Natural killer cell treated with Interleukin-12 subunit alpha and Interleukin-12 subunit beta and Interleukin-15 and Interleukin-18, amount 100 ng/mL, for 72 hours (primary cell): ENCODE measurements at places on chromosomes 11 and 22.
A peak's percentile ranks its signal among the peaks of the same experiment; 100 is the strongest.

GRCh38 chr11:32829680-32830412, at the start of gene PRRG4:
PRRG4 (plus strand) TSS chr11:32829927; CDS start chr11:32830530, 603 bp downstream.
- peak within 1 kb of the TSS; percentile 89 for H3K4me3 ChIP-seq

- no peak overlapping the region for H3K27ac ChIP-seq
- no peak overlapping the region for H3K4me3 ChIP-seq
- peaks cover 5% of the 10 kb centered on the region for H3K36me3 ChIP-seq
- no peaks in the 10 kb centered on the region for H3K4me1 ChIP-seq
- H3K27me3 ChIP-seq: no peaks in the 10 kb centered on the region
- no peak for DNase-seq
These were observed 99.2 kb downstream of the C11orf65 start for GRCh38 chr11:108368134-108368533.

GRCh38 chr11:28763876-28764275, 655.7 kb downstream of the METTL15 start:
- H3K27me3 ChIP-seq: no peaks in the 10 kb centered on the region
- DNase-seq: no peak

GRCh38 chr22:25390297-25391240, 171.1 kb downstream of the CRYBB2 start:
- no peaks in the 10 kb centered on the region for H3K36me3 ChIP-seq
- peaks cover 26% of the 10 kb centered on the region for H3K4me1 ChIP-seq
- no peak overlapping the region for H3K27ac ChIP-seq
- no peak for DNase-seq
- no peak overlapping the region for H3K4me3 ChIP-seq

DNA sequence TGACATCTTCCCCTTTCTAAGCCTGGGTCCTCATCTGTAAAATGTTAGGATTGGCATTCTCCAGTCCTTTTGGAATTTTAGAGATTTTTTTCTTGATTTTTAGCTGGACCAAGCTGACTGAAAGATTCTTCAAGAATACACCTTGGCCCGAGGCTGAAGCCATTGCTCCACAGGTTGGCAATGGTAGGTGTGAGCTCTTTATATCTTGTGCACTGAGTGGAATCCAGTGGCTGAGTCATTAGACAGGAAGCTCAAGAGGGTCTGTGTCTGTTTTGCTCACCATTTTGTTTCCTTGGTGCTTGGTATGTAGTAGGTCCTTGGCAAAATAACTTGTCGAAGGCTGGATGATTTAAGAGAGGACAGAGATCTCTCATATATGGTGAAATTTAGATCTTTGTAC, 6.2 kb downstream of the EIF3L start:
- H3K27ac ChIP-seq: no peak overlapping the region
- no peak overlapping the region for H3K4me3 ChIP-seq
- no peak for DNase-seq
- peaks cover 49% of the 10 kb centered on the region for H3K36me3 ChIP-seq
- peaks cover 35% of the 10 kb centered on the region for H3K4me1 ChIP-seq

- H3K4me1 ChIP-seq: no peaks in the 10 kb centered on the region
- H3K4me3 ChIP-seq: no peak overlapping the region
- no peak for DNase-seq
- peaks cover 26% of the 10 kb centered on the region for H3K36me3 ChIP-seq
These were observed 82.3 kb downstream of the BTBD10 start for GRCh38 chr11:13380731-13381130.

DNA sequence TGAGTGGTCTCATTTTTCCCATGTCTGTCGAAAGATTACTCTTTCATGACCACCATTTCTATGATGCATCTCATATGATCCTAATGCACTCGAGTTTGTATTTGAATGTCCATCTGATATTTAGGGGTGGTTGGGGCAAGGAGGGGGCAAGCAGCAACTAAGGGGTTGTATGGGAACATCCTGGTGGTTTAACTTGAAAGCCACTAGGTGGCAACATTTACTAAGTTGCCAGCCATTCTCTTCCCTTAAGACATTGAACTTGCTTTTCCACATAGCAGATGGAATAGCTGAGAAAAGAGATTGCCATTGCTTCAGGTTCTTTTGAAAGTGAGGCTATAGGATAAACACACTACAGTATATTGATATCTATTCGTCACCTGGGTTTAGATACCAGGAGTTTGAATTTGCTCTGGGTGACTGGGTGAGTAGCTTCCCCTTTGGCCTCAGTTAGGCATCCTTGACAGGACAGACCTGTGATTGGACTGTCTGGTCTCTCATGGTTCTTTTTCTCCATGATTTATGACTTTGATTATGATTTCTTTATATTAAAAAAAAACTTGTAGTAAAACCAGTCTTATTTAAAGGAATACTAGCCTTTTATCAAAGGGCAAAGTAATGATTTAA, 32.4 kb downstream of the NF2 start:
- H3K4me1 ChIP-seq: peaks cover 39% of the 10 kb centered on the region
- peaks cover 5% of the 10 kb centered on the region for H3K36me3 ChIP-seq
- H3K27ac ChIP-seq: no peak overlapping the region
- H3K27me3 ChIP-seq: no peaks in the 10 kb centered on the region
- DNase-seq: no peak
- no peak overlapping the region for H3K4me3 ChIP-seq

- H3K27me3 ChIP-seq: peaks cover 43% of the 10 kb centered on the region
- no peak for DNase-seq
- no peak overlapping the region for H3K4me3 ChIP-seq
- H3K27ac ChIP-seq: no peak overlapping the region
- H3K36me3 ChIP-seq: peaks cover 6% of the 10 kb centered on the region
These were observed 827 bp downstream of the PHF21B start for GRCh38 chr22:45008751-45009605.

DNA sequence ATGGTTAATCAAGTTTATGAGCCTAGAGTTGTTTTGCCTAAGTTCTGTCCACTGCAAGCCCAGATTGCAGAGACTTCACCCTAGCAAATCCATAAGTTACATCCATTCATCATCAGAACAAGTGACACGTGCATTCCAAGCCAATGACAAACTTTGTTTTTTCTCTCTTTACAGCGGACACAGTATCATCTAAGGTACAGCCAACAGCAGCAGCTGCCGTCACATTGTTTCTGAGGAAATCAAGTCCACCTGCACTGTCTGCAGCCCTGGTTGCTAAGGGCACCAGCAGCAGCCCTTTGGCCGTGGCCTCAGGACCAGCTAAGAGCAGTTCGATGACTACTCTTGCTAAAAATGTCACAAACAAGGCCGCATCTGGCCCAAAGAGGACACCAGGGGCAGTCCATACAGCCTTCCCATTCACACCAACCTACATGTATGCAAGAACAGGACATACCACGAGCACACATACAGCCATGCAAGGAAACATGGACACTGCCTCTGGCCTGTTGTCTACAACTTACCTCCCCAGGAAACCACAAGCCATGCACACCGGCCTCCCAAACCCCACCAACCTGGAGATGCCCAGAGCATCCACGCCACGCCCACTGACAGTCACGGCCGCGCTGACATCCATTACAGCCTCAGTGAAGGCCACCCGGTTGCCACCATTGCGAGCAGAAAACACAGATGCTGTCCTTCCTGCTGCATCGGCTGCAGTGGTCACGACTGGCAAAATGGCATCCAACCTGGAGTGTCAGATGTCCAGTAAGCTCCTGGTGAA, 155.8 kb downstream of the C11orf91 start:
- H3K4me1 ChIP-seq: peaks cover 6% of the 10 kb centered on the region
- H3K4me3 ChIP-seq: no peak overlapping the region
- no peak overlapping the region for H3K27ac ChIP-seq
- DNase-seq: no peak

- DNase-seq: no peak
- H3K27me3 ChIP-seq: no peaks in the 10 kb centered on the region
- H3K27ac ChIP-seq: no peak overlapping the region
- H3K4me3 ChIP-seq: no peak overlapping the region
- peaks cover 16% of the 10 kb centered on the region for H3K4me1 ChIP-seq
These were observed 104.7 kb downstream of the TBC1D22A start for GRCh38 chr22:46867106-46867505.

DNA sequence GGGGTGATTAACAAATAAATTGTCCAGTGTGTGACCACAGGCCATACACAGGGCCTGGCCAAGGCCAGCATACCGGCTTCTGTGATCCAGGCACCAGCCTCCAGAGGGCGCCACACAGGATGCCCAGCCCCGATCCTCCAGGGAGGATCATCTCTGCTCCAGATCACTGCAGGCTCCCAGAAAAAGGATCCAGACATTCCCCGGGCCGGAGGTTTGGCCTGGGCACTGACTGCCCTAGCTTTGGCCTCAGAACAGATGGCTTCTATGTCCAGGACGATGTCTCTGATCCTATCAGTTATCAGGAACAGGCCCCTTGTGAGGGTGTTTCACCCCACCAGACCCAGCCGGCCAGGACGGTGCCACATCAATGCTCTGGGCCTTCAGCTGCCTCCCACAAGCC, 74.5 kb upstream of the LMO1 start:
- no peaks in the 10 kb centered on the region for H3K4me1 ChIP-seq
- H3K27ac ChIP-seq: no peak overlapping the region
- no peak overlapping the region for H3K4me3 ChIP-seq
- no peak for DNase-seq

DNA sequence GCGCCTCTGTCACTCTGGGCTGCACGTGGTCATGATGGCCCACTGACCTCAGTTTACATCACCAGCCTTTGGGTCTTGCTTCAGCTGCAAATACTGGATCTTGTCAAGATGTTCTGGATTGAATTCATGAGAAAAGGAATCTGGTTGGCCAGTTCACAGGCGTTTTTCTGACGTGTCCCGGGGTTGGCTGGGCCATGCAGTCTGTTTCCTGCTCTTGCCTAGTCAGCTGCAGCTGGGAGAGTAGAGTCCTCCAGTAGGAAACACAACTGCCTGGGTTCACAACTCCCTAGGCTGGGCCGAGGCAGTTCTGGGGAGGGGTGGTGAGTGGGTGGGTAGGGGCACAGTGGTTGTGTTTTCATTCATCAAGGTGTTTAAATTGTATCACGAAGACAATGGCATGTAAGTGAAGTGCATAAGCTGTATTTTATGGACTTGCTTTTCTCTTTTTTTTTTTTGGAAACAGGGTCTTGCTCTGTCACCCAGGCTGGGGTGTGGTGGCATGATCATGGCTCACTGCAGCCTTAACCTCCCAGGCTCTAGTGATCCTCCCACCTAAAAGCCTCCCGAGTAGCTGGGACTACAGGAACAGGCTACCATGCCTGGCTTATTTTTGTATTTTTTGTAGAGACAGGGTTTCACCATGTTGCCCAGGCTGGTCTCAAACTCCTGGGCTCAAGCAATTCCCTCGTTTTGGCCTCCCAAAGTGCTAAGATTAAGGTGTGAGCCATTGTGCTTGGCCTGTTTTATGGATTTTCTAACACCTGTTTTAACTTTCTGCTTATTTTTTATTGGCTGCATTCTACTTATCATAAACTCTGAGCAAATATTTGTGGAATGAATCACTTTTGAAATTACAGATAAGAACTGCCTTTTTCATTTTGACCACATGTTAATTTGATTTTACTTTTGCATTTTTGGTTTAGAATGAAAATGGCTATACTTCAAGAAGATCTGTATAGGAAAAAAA, 54.0 kb upstream of the PITPNB start:
- no peak overlapping the region for H3K4me3 ChIP-seq
- no peaks in the 10 kb centered on the region for H3K27me3 ChIP-seq
- no peaks in the 10 kb centered on the region for H3K36me3 ChIP-seq
- no peak for DNase-seq
- H3K4me1 ChIP-seq: no peaks in the 10 kb centered on the region
- H3K27ac ChIP-seq: no peak overlapping the region

DNA sequence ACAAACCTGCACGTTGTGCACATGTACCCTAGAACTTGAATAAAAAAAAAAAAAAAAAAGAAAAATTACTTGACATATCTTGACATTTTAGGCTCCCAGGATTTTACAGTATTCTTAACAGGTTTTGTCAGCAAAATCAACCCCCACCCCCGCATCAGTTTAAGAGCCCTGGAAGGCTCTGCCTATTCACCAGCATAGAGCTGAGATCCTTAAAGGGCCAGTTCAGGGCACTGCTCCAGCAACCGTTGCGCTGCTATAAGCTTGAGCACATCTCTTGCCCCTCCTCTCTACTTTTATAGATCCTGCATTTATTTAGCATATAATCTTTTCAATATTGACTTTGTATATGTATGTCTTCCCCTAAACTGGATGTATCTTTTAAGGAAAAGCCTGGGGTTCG, 697 bp upstream of the PAFAH1B2 start:
- H3K4me1 ChIP-seq: peaks cover 30% of the 10 kb centered on the region
- peaks cover 16% of the 10 kb centered on the region for H3K36me3 ChIP-seq
- no peak for DNase-seq
- peak overlapping the region; percentile 89 for H3K4me3 ChIP-seq

DNA sequence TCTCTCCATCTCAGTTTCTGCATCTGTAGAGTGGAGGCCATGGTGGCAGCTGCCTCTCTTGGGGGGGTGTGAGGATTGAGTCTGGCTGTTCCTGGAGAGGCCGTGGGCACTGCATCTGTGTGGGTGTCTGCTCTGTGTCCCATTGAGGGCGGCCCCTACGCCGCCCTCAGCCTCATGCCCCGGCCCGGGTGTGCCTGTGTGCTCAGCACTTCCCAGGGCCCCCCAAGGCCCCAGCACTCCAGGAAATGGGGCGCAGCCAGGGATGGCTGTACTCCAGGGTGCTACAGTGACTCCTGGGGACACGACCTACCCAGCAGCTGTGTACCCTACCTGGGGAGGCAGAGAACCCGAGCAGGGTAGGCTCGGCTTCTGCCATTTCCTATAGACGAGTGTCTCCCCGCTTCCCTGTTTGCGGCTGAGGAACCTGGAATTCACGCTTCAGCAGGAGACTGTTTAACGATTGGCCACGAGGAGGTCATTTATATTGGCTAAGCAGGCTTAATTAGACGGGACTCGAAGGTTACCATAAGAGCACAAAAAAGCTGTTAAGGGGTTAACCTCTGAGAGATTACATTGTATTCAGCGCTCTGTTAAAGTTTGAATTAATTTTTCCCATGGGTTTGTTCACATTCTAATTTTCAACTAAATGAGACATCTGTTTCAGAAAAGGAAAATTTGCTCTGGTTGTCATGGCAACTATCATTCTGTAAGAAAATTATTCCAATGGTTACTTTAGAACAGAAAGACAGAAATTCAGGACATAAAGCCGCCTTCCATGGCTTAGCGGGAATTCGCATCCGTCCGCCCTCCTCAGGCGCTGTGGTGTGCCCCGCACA, 76.4 kb downstream of the MPPED1 start:
- no peak for DNase-seq
- H3K36me3 ChIP-seq: no peaks in the 10 kb centered on the region
- H3K27ac ChIP-seq: no peak overlapping the region

DNA sequence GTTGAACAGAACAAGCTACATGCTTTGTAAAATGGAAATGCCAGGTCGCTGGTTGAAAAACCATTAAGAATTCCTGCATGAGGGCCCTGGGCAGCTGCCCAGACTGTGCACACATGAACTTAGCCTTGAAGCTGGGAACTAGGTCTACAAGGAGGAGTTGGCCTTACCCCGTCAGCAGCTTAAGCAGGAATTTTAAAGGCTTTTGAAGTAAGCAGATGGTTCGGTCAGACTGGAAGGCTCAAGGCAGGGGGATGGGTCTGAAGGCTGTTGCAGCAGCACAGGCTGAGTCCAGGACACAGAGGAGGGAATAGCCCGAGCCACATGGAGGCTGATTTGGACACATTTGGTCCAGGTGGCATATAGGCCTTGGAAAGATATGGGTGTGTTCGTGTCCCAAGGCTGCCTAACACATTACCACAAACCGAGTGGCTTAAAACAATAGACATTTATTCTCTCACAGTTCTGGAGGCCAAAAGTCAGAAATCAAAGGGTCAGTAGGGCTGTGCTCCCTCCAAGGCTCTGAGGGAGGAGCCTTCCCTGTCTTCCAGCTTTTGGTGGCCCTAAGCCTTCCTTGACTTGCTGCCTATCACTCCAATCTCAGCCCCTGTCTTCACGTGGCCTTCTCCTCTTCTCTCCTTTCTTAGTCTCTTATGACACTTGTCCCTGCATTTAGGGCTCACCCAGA, 11.6 kb downstream of the LIF start:
- no peak overlapping the region for H3K27ac ChIP-seq
- no peak overlapping the region for H3K4me3 ChIP-seq
- H3K36me3 ChIP-seq: no peaks in the 10 kb centered on the region
- H3K4me1 ChIP-seq: no peaks in the 10 kb centered on the region
